ENCODE measurements at places on chromosomes 4 and X.

DNA sequence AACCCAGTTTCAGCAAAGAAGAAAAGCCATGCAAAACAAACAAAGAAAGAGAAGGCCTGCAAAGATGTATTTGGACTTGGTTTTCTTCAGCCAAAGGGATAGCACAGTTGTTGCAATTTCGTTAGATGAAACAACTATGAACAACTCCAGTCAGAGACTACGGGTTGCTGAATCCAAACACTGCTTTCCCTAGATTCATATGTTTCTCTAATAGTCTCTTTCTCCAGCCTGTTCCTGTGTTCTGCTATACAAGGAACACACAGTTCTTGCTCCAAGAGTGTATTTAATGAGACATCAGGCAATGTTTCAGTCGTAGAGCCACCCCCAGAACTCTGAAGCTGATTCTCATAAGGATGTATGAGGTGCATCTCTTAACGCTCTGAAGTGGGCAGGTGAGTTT lies 162.5 kb upstream of the TBL1X start:
- peaks cover 13% of the 10 kb centered on the region for H3K27me3 ChIP-seq
- H3K4me3 ChIP-seq = no peak overlapping the region

GRCh38 chr4:150794706-150795105 lies 212.8 kb downstream of the MAB21L2 start:
- H3K36me3 ChIP-seq = no peaks in the 10 kb centered on the region
- no peak overlapping the region for H3K27ac ChIP-seq
- no peaks in the 10 kb centered on the region for H3K27me3 ChIP-seq

DNA sequence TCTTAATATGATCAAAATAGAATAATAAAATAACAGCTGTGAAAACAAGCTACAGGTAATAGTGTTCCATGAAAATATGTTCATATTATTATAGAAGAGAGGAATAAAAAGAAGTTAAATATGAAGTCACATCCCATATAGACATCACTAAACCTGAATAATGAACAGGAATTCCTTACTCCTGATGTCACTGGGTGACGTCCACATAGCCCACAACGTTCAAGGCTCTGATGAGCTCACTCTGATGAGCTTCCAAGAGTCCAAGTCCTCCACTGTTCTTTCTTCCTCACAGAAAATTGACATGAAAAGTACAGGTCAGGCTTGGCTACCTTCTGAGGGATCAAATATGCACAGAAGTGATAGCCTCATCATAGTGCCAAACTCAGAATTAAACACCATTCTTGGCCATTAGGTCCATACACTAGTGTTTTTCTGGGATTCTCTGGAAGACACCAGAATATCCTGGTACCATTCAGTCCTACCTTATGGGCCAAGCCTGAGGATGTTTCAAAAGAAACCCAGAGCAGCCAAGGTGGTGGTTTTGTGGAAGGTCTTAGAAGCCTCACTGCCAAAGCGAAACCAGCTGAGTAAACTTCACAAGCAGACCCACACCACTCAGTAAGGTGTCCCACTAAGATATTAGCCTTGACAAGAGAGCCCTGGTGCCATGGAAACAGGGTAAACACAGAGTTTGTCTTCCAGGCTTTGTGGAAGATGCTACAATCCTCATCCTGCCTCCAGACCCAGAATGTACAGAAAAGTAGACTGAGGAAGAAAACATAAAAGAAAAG lies 138.4 kb upstream of the HHIP start:
- no peaks in the 10 kb centered on the region for H3K4me1 ChIP-seq
- H3K27me3 ChIP-seq = no peaks in the 10 kb centered on the region
- no peak overlapping the region for H3K4me3 ChIP-seq

- H3K4me3 ChIP-seq = no peak overlapping the region
- no peaks in the 10 kb centered on the region for H3K36me3 ChIP-seq
- no peak for DNase-seq
- no peaks in the 10 kb centered on the region for H3K4me1 ChIP-seq
- H3K27me3 ChIP-seq = no peaks in the 10 kb centered on the region
These were observed 64.5 kb upstream of the MAGEA10 start for GRCh38 chrX:152202886-152203285.

- H3K27me3 ChIP-seq = no peaks in the 10 kb centered on the region
- H3K4me1 ChIP-seq = no peaks in the 10 kb centered on the region
- H3K4me3 ChIP-seq = no peak overlapping the region
- H3K27ac ChIP-seq = no peak overlapping the region
These were observed 310.5 kb downstream of the CFAP299 start for GRCh38 chr4:80646061-80646460.

- H3K27ac ChIP-seq = no peak overlapping the region
- no peaks in the 10 kb centered on the region for H3K4me1 ChIP-seq
- H3K4me3 ChIP-seq = no peak overlapping the region
- no peaks in the 10 kb centered on the region for H3K36me3 ChIP-seq
- no peak for DNase-seq
These were observed 26.1 kb downstream of the GASK1B start for GRCh38 chr4:158146736-158147135.

DNA sequence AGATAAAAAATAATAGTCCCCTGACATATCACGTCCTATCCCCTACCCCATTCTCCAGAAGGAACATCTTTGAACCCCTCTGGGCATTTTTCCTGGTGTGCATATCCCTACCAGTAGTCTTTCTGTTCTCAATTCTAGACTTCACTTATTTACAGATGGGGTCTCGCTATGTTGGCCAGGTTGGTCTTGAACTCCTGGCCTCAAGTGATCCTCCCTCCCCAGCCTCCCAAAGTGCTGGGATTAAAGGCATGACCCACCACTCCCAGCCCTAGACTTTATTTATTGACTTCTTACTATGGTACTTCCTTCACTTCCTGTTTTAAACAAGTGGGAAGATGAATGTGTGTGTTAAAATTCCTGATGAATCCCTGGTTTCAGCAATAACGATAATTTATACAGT lies 612 bp upstream of the RRAGB start:
- no peaks in the 10 kb centered on the region for H3K4me1 ChIP-seq
- peak overlapping the region; percentile 70 for H3K4me3 ChIP-seq
- no peak for DNase-seq
- H3K27me3 ChIP-seq = peaks cover 15% of the 10 kb centered on the region

- H3K27ac ChIP-seq = no peak overlapping the region
These were observed 372.0 kb upstream of the GATB start for GRCh38 chr4:152132776-152133175.

GRCh38 chr4:1295405-1296055 lies 5.8 kb downstream of the MAEA start:
- H3K36me3 ChIP-seq = no peaks in the 10 kb centered on the region
- H3K4me3 ChIP-seq = no peak overlapping the region
- H3K27ac ChIP-seq = no peak overlapping the region
- peaks cover 22% of the 10 kb centered on the region for H3K4me1 ChIP-seq
- DNase-seq = no peak

- no peaks in the 10 kb centered on the region for H3K4me1 ChIP-seq
- peak overlapping the region; percentile 92 for H3K4me3 ChIP-seq
- peak; percentile 44 for DNase-seq
- H3K27me3 ChIP-seq = no peaks in the 10 kb centered on the region
- H3K36me3 ChIP-seq = no peaks in the 10 kb centered on the region
These were observed 658 bp downstream of the SCOC start for GRCh38 chr4:140374130-140374477.

DNA sequence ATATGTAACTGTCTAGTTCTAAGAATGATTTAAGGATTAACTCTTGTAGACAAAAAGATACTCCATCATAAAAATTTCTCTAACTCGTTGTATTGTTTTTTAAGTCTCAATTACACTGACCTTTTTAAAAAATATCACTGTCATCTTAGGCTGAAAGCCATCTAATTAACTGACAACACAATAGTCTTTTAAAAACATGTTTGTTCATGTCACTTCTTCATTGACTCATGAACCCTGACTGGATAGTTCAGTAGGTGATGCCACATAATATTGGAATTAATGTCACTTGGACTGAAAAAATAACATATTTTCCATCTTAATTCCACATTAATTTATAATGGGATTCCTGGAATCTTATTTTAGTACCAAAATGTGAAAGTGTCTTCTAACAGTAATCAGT lies 179.3 kb downstream of the ADGRL3 start:
- no peaks in the 10 kb centered on the region for H3K4me1 ChIP-seq
- H3K27me3 ChIP-seq = no peaks in the 10 kb centered on the region
- no peak for DNase-seq
- no peak overlapping the region for H3K4me3 ChIP-seq

GRCh38 chrX:68652326-68653170 lies 5.1 kb downstream of the STARD8 start:
- DNase-seq = no peak
- H3K27me3 ChIP-seq = no peaks in the 10 kb centered on the region
- H3K27ac ChIP-seq = no peak overlapping the region
- no peaks in the 10 kb centered on the region for H3K4me1 ChIP-seq
- H3K4me3 ChIP-seq = no peak overlapping the region

- no peaks in the 10 kb centered on the region for H3K36me3 ChIP-seq
- no peaks in the 10 kb centered on the region for H3K4me1 ChIP-seq
- no peak overlapping the region for H3K4me3 ChIP-seq
These were observed 61.1 kb upstream of the STS start for GRCh38 chrX:7086384-7086783.

DNA sequence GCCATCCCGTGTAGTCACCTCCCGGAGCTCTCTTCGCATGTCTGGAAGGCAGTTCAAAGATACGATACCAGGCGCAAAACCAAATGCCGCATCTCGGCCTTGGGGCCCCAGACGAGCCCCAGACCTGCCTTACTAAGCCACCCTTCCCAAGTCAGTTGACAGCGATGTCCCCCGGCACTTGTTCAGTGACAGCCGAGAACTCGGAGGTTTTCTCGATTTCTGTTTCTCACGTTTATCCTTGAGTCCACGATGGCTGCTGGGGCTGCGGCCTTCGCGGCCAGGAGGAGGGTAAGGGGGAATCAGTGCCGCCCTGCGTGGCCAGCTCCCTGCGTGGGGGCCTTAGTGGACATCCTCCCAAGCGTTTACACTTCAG lies 7.3 kb downstream of the MAEA start:
- H3K4me3 ChIP-seq = no peak overlapping the region
- H3K4me1 ChIP-seq = peaks cover 9% of the 10 kb centered on the region
- H3K27me3 ChIP-seq = no peaks in the 10 kb centered on the region
- no peak for DNase-seq
- no peak overlapping the region for H3K27ac ChIP-seq
- H3K36me3 ChIP-seq = no peaks in the 10 kb centered on the region

- no peak overlapping the region for H3K27ac ChIP-seq
- H3K4me3 ChIP-seq = no peak overlapping the region
- H3K27me3 ChIP-seq = no peaks in the 10 kb centered on the region
- no peak for DNase-seq
These were observed 22.8 kb upstream of the PRKG2 start for GRCh38 chr4:81237791-81238190.

DNA sequence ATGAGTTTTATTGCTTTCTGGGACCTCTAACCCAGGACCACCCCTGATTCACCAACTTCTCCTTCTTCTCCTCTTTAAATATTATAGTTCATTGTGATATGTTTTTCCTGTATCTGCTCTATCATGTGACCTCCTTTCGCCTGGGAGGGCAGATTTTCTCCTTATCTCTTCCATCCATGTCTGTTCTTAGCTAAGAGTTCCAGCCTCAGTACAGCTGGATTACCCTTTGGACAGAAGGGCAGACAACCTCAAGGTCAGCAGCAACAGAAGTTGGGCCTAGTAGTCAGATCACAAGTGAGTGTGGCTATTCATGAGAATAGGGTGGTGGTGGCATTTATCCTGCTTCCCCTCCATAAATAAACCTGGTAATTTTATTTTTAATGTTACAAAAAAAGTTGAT lies 5.7 kb upstream of the XK start:
- DNase-seq = no peak
- H3K4me3 ChIP-seq = no peak overlapping the region
- no peaks in the 10 kb centered on the region for H3K4me1 ChIP-seq
- H3K27ac ChIP-seq = no peak overlapping the region
- H3K36me3 ChIP-seq = no peaks in the 10 kb centered on the region

All from breast epithelium (tissue), 4 donors.